ENCODE measurements at places on chromosomes 1 and 21. TPM values are rescaled to one million over a fixed set of nuclear protein-coding genes. Genes with fewer than 3 reads are reported as not detected.
A peak's percentile ranks its signal among the peaks of the same experiment; 100 is the strongest.

DNA sequence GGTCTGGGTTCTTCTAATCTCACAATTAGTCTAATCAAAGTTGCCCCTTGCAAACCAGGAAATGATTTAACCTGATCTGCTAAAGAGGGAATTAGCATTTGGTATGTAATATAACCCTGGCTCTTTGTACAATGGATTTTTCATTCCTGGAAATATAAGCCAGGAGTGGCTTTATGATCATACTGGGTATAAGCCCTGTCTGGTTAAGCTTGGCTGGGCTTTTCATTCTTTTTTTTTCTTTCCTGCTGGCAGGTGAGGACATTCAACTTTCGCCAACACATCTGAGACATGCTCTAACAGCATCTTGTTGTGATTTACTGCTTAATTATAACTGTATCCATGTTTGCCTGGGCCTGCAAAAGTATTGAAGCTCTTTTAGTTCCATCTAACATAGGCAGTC lies 20.4 kb upstream of the SDE2 start:
- no peak for DNase-seq

- DNase-seq, result peak; percentile 94
These were observed 60.2 kb upstream of the PDE9A start for GRCh38 chr21:42593007-42593814.

DNA sequence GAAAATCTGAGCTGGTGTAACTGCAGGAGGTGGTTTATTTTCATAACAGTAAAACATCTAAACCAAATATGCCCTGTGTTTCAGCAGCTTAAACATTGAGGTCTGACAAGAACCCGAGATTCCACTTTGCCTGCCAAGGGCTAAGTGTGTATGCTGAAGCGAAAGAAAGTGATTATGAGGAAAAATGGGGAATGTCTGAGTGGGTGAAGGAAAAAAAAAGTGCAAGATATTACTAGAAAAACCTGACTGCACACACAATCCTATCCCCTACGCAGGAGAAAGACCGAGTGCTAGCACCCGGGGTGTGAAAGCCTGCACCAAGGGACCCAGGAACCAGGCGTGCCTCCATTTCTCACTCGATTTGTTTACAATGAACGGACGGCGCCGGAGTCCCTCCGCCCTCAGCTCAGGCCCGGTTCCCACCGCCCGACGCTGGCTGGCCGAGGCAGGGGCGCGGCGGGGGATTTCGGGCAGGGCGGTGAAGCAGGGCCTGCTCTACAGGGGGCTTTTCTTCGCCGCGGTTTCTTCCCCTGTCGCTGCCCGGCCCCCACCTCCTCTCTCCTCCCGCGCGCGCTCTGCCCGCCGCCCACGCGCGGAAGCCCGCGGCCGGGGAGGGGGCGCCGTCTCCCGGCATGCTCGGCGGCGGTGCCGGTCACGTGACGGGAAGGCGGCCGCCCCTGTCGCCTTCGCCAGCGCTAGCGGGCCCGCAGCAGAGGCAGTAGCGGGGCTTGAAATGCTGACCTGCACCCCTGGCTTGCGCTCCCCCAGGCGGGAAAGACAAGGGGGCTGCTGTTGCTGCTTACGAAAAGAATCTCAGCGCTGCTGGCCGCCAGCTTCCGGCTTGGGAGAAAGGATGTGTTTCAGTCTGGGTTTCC lies 35.9 kb downstream of the ITPKB start:
- DNase-seq, result peak; percentile 86

DNA sequence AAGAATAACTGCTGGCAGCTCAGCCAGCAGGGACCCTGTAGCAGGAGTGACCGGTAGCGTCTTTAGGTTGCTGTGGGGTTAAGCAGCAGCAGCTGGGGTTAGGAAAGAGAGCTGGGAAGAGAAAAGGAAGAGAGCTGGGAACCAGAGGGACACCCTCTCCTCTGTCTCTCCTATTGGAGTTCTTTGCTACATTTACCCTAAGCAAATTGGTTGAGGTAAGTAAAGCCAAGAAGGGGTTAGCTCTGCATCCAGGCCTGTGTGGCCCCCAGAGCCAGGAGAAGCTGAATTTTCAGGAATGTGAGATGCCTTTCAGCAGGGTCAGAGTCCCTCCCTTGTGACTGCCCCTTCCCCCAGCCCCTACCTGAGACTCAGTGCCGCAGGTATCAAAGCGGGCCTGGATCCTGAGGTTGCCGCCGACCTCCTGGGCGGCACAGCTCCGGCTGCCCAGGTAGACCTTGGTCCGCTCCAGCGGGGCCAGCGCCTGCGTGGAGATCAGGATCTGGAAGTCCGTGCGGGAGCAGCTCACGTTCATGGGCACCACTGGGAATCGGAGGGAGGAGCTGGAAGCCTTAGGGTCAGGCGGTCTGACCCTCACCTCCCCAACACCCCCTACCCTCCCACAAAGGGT lies 16.4 kb downstream of the CDCP2 start:
- DNase-seq, result peak; percentile 67

The AJAP1 gene
- 22.1 TPM for total RNA-seq

The KCNT2 gene
- total RNA-seq, result 9.1 TPM
